Fibroblast of mammary gland (primary cell): ENCODE measurements at places on chromosomes 1 and 21.

GRCh38 chr1:95426772-95427171 is 192.8 kb downstream of the RWDD3 start:
- no peak for DNase-seq

GRCh38 chr1:151739590-151740355 is 18.5 kb downstream of the RIIAD1 start:
- DNase-seq: no peak

DNA sequence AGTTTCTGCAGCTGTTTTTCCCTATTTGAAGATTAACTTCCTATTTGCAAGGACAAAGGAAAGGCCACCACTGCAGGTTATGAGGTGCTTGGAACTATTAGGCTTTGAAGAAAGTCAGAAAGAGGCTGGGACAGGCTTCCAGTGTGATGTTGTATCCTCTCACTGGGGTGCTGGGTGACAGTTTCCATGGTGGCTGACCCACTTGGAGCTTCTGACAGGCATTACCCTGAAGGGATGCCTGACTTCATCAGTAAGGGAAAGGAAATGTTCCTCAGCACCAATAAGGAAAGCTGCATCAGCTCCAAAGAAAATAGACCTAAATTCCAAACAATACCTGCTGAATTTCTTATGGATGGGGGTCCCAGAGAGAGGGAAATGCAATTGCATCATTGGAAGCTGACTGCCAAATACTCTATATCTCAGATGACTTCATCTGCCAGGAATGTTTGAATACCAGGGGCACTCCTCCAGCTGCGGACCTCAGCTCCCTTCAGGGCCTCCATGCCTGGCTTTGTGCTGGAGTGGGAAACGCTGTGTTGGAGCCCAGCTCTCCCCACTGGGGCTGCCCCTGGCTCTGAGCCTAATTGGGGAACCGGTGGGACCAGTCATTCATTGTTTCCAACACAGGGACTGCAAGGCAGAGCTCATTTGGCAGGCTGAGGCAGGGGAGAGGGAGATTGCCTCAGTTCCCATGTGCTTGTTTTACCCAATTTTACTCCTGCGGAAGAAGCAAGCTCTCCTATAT is 76.6 kb downstream of the RGL1 start:
- peak; percentile 72 for DNase-seq

- DNase-seq: no peak
Measured at GRCh38 chr1:3530086-3530925, 75.8 kb downstream of the ARHGEF16 start.

DNA sequence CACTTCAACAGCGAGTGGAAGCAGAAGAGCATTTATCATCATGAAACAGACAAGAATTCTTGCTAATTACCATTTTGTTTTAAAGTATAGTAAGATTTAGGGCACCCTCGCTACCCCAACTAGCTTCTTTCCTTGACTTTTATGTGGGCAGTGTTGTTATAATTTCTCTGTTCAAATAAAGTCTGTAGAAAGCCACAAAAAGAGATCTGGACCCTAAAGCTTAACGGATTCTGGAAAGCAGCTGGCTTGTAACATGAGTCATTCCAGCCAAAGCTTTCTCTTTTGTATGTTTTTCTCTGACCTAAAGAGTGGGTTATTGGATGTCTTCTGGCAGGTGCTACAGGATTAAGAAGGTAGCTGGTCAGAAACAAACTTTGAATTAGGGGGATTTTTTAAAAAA is 37.4 kb downstream of the RUNX1 start:
- no peak for DNase-seq

DNA sequence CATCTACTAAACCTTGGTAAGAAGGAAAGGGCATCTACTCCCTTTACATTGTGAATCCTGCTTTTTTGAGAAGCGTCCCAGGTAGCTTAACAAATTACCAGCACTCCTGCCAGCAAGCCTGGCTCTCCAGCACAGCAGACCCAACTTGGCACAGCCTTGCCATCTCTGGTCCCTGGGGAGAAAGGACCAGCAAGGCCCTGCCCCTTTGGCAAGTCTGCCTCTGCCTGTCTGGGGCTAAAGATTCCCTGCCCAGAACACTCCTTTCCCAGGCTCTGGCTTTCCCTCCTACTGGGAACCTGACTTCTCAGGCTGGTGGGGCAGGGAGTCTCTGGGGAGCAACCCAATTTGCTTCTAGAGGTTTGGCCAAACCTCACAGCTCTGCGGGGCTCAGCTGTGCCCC is 68.5 kb downstream of the ATP2B4 start:
- DNase-seq: no peak

DNA sequence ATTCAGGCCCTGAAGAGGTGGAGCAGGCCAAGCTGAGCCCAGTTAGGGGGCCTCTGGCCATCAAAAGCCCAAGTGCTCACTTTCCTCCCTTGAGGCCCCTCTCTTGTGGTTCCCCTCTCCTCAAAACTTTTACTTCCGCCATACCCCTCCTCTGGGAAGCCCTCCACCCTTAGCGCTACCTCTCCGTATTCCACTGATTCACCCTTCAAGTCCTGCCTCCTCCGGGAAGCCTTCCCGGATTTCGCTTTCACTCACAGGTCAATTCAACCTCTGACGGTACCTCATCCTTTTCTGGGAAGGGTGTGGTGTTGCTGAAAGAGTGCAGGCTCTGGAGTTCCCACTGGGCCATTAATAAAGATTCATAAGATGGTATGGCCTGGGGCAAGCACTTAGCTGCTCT is 19.1 kb downstream of the SPOCD1 start:
- DNase-seq: no peak

- DNase-seq: no peak
Measured at GRCh38 chr21:29487154-29487553, 188.4 kb downstream of the BACH1 start.

DNA sequence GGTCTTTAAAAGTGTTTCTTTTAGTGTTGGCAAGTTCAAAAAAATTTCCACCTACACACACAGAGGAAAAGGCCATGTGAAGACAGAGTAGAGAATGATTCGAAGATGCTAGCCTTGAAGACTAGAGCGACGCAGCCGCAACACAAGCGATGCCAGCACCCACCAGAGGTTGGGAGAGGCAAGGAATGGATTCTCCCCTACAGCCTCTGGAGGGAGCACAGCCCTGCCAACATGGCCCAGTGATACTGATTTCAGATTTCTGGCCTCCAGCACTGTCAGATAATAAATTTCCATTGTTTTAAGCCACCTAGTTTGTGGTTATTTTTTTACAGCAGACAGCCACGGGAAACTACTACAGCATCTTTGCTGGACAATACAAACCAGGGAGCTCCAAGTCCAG is 6.9 kb upstream of the ADAR start:
- peak; percentile 35 for DNase-seq

DNA sequence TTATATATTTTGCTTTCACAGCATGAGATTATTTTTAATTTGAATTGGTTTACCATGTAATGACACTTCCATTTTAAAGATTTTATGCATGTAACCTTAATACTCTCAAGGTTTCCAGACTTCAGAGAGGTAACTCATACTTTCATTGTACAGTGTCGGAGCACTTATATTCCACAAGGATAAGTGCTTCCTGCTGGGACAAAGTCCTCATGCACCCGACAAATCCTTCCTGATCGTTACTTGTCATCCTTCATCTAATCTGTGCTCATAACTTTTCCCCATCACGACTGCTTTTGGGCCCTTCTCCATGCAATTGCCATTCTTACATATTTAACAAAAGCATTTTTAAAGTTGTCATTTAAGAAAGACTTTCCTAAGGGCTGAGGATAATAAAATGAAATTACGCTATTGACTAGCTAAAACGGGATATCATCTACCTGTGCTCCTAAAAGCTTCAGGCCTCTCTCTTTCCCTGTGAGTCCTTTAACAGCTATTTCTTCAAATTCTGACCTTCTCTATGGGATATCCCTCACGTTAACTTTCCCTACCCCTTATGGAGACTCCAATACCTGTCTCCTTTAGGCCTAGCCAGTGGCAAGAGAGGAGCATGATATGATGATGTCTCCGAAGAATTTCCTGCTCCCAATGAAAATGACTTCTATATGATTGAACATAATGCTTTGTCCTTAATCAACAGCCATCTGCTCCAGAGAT is 59.3 kb downstream of the NCAM2 start:
- no peak for DNase-seq

DNA sequence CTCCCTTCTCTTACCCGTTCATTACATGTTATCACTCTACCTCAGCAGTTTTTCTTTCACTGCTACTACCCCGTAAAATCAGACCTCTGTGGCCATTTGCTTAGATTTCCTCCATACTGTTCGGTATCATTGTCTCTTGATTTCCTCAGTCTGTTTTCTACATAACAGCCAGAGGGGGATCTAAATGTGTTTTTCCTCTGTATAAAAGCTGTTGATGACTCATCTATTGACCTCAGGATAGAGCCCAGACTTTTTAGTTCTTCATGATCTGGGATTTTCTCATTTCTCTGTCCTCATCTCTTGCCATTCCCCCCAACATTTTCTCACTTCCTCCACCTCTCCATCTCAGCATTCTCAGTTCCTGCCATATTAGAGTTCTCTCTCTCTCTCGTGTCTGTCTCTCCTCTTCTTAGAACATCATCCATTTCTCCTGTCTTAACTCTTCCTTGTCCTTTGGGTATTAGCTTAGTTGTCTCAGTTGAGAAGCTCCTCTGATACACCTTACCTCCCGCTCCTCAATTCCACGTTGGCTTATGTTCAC is 10.5 kb downstream of the OTUD3 start:
- DNase-seq: peak; percentile 42
